Activated T-helper 2 cell treated with anti-CD3 and anti-CD28 coated beads, Interferon-gamma antibody, Interleukin-2, Interleukin-4, amounts not matched to agents 10 μg/mL and 5 μg/mL and 100 μg/mL, durations not matched to agents 14 hours and 24 hours and 36 hours (primary cell): ENCODE measurements at places on chromosomes 16 and 17.

DNA sequence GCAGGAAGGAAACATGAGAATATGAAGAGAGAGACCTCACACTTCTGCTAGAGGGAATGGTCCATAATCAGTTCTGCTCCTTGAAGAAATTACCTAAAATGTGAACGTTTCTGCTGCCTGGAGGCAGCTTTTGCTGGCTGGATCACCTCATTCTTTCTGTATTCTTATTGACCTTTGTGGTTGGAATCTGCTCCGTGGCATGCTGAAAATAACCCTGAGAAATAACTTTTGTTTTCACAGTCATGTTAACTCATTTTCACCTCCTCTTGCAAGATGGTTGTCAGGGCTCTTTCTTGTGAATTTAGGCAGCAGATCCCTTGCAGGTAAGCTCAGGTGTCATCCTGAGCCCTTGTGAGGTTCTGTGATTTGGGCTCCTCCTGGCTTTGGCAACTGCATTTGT lies 70.2 kb downstream of the IRF8 start:
- no peak for DNase-seq

GRCh38 chr17:6930749-6931148 lies 65.1 kb upstream of the ALOX12 start:
- DNase-seq: no peak

DNA sequence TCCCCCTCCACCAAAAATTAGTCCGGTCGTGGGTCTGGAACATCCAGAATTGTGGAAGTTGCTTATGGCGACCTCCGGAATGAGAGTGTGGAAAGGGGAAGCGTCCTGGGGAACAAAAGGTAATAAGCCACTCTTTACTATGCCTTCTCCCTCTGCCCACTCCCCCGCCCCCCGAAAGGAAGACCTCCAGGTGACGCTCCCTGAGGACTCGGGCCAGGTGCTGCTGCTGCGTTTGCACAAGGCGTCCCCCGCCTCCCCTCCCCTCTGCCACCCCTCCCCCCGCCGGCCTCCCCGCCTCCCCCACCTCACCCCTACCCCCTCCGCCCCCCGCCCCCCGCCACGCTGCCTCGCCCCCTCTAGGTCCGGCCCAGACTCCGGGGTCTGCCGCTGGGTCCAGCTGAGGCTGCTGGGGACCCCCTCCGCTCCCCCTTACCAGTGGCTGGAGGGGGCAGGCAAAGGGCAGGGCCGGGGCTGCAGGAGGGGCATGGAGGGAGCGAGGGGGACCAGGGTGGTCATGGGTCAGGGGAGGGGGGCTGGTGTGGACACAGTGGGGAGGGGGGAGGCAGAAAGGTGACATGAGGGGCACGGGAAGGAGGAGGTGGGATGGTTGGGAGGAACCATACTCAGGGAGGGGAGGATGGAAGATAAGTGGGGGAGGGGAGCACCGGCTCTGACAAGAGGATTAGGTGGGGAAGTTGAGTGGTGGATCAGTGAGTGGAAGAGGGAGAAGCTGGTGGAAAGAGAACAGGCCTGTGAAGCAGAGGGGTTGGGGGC lies 23.6 kb downstream of the ALOX12B start:
- no peak for DNase-seq

GRCh38 chr17:9158544-9159452 lies 137.5 kb downstream of the NTN1 start:
- no peak for DNase-seq

DNA sequence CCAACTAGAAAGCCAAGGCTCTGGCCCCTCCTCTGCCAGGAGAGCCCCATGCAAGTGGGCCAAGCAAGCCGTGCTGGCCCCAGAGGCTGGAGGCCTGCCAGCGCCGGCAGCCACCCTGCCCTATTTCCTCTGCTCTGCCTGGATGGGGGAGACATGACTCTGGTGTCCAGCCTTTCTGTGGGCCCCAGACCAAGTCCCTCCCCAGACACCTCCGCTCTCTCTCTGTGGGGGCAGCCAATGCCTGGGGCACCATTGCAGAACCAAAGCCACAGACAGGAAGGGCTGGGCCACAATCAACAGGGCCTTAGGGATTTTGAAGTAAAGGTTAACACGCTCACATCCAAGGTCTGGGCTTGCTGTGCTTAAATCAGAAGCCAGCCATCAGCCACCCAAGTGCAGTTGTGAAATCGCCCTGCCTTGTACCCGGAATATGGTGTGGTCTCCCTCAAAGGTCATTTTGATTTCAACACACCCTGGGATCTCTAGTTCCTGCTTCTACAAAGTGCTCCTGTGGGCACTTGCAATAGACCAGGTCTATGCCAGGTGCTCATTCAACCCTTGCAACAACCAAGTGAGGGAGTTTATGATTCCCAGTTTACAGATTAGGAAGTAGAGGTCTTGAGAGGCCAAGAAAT lies 63.5 kb upstream of the TEX2 start:
- no peak for DNase-seq

- DNase-seq: no peak
These were observed 54.2 kb downstream of the NDEL1 start for GRCh38 chr17:8489841-8490240.

- no peak for DNase-seq
These were observed 13.8 kb upstream of the GAA start for GRCh38 chr17:80087346-80088265.

GRCh38 chr17:79695797-79696609 lies 34.7 kb upstream of the ENPP7 start:
- no peak for DNase-seq

- DNase-seq: no peak
These were observed 1.6 kb upstream of the DHRS11 start for GRCh38 chr17:36590082-36590481.

DNA sequence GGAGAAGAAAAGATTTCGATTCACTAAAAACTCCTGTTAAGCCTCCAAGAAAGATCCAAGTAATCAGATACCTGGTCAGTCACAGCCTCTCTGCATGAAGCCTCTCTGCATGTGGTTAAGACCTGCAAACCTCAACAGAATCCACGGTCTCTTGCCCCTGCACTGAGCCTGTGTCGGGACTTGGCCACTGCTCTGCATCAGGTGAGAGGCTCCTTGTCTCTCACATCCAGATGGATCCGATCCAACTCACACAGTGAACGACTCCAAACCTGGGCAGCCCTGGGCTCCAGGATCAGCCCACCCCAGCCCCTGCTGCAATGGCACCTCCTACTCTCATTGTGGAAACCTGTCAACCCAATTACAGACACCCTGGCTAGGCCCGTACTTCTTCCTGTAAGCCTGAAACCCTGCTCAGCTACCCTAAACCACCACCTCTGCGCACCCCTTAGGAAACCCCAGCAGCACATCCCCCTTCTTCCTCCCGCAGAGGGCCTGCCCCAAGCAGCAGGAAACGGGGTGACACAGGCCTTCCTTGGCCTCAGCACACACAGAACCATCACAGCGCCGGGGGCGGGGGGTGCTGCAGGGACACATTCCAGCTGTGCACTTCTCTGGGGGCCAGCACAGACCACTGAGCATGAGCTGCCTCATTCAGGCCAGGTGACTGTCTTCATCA lies 129.5 kb downstream of the ANKRD11 start:
- DNase-seq: peak; percentile 79

- no peak for DNase-seq
These were observed at the start of gene FOXF1 for GRCh38 chr16:86510465-86511261. FOXF1 (plus strand) TSS chr16:86510527; CDS start chr16:86510570, 43 bp downstream.

DNA sequence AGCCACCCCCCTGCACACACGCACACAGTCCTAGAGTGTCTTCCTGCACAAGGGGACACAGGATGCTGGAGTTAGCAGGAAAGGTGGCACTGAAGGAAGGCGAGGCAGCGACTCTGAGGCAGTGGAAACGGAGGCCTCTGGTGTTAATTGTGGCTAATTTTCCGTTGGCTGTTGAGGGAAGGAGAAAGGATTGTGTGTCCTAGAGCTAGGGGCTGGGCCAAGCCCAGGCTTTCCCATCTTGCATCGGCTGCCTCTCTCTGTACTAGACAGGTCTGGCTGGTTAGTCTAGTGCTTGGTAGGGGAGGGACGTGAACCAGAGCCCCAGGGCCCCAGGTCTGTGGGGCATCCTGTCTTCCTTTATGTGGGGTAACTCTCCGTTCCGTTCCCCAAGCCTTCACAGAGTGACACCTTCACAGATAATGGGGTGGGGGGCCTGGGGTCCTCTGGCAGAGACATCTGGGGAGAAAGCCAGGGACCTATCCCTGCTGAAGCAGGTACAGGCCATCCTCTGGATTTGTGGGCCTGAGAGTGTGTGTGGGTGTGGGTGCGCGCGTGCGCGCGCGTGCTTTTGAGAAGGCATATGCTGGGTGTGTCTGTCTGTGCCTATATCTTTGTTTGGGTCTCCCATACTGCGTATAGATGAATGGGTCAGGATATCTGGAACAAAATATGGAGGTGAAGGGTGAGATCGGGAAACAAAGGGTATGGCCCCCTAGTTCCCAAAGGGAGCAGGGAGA lies at the start of gene CHD3:
Gene CHD3 (plus strand): TSS at position 606 of the 737 bp plus-strand sequence. CDS start 212 bp downstream, outside the sequence.
- DNase-seq: peak; percentile 32

- DNase-seq: no peak
These were observed 191.4 kb downstream of the RGS9 start for GRCh38 chr17:65328567-65328966.

- peak; percentile 78 for DNase-seq
These were observed 21.9 kb upstream of the EIF1 start for GRCh38 chr17:41666708-41667279.

DNA sequence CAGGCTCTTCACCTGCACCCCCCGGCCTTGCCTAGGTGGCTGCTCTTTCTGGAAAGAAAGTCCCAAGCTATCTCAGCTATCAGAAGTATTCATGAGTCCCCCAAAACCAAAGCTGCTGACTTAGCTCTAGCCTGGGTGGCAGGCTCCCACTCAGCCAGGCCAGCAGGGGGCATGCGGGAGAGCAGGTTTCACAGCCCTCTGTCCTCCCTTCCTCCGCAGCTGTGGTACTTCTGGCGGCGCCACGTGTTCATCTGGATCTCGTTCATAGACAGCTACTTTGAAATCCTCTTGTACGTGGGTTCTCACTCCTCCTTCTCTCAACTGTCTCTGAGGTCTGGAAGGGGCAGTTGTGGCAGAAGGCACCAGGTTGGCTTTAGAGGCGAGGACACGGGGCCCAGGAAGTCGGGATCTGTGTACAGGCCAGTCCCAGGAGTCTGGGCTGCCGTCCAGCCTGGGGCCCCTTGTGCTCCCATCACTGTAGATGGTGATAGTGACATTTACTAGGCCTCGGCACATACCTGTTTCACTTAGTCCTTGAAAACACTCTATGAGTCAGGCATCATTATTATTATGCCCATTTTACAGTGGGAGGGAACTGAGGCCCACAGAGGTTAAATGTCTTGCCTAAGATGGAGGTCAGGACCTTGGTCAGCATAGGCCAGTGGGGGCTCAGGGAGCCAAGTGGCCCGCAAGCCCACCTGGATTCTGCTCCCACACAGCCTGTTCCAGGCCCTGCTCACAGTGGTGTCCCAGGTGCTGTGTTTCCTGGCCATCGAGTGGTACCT lies 12.9 kb downstream of the TRPV2 start:
- no peak for DNase-seq

- no peak for DNase-seq
These were observed 1.1 kb downstream of the CLUAP1 start for GRCh38 chr16:3501783-3502400.

DNA sequence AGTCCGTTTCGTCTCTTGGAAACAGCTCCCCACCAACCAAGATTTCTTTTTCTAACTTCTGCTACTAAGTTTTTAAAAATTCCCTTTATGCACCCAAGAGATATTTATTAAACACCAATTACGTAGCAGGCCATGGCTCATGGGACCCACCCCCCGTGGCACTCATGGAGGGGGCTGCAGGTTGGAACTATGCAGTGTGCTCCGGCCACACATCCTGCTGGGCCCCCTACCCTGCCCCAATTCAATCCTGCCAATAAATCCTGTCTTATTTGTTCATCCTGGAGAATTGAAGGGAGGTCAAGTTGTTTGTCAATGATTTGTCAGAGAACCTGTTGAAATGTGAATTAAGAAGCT lies 48.2 kb downstream of the IL21R start:
- no peak for DNase-seq

- no peak for DNase-seq
These were observed 100.8 kb downstream of the CCDC182 start for GRCh38 chr17:57644326-57644725.

DNA sequence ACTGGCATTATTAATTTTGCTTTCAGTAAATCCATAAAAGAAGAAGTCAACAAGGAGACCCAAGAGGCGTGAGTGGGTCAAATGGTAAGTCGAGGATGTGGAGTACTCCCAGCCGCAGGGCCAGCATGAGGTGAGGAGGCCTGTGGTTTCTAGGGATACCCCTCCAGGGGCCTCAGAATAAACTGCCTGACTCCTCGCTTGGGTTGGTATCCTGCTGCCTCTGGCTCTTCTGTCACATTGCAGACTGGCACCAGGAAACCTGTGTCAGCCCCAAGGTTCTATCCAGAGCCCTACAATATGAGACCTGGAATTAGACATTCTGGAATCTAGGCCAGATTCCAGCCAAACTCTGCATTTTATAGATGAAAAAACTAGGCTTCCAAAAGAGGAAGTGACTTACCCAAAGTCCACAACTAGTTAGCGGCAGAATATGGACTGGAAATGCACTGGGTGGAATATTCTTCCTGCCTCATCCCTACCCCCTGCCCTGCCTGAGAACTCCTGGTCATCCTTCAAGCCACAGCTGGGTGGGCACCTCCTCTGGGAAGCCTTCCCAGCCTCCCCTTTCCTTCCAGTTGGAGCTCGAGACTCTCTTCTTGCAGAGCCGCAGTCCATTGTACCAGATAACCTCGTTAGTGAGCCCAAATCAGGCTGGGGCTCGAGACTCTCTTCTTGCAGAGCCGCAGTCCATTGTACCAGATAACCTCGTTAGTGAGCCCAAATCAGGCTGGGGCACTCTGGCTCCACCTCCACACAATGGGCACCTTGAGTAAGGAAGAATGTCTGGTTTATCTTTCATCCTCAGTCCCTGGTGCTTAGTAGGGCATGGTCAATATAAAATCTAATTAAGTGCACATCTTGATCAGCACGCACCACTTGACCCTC lies 22.6 kb downstream of the C17orf67 start:
- DNase-seq: no peak

- no peak for DNase-seq
These were observed 96.9 kb downstream of the ADCY9 start for GRCh38 chr16:4019371-4019791.
